ENCODE measurements at places on chromosomes 1 and 21.

DNA sequence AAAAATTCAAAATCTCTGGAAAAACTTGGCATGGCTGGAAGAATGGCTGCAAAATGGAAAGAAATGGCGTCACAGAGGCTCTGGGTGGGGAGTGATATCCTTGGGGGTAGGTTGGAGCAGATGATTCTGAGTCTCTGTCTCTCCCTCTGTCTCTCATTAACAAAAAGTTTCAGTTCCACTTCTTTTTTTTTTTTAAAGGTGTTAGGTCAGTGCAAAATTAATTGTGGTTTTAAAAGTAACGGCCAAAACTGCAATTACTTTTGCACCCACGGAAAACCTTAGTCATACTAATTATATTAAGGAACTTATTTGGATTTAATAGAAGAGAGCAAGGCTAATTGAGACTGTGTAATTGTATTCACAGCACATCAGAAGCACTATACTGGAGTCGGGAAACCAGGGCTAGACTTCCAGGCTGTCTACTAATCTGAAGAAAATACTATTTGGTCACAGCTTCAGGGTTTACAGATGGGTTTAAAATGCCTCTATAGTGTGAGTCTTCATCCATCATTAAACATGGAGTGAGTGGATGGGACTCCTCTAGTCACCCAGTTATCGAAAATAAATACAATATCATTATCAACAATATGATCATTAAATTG is 289.1 kb upstream of the PLD5 start:
- peak; percentile 22 for DNase-seq

DNA sequence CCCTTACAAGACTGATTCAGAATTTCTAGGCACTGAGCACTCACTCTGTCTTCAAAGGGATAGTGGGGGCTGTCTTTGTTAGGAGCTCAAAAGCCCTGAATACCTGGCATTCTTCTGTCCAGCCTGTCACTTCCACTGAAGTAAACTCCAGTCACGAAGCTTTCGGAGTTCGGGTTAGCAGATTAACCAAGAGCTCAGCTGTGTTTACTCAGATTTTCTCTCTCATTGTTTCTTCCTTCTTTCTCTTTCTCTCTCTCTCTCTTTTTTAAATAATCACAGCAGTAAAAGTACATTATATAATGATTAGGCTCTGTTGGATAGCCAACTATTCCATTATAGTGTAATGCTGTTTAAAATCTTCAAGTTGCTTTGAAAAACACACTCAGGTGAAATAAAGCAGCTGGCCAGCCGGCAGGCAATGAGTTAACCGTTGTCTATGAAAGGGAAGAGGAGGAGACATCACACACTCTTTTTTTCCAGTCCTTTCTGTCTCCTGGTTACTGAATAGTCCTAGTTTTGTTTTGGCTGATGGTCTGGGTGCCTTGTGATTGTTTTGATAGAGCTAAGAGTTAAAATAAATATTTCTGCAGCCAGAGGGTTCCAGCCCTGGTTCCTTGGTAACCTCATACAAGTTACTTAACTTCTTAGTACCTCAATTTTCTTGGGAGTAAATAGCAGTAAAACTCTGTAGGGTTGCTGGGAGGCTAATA is 89.8 kb downstream of the ADSS2 start:
- no peak for DNase-seq

- DNase-seq = no peak
Measured at GRCh38 chr1:160858097-160858496, 4.6 kb downstream of the CD244 start.

DNA sequence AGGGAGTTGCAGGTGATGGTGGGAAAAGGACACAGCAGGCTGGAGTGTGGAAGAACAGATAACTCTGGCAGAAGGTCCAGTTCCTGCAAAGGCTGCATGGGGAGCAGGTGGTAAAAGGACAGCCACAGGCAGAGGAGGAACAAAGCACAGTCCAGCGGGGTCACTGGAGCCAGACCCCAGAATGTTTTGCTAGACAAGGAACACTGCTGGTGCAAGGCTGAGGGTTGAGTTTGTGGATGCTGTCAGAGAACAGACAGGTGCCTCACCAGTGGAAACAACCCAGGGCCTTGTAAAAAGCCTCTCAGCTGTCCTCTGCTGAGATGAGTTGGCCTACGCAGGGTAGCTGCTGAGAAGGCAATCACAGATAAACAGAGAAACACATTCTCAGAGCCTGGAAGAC is 101.7 kb downstream of the SSBP3 start:
- no peak for DNase-seq

DNA sequence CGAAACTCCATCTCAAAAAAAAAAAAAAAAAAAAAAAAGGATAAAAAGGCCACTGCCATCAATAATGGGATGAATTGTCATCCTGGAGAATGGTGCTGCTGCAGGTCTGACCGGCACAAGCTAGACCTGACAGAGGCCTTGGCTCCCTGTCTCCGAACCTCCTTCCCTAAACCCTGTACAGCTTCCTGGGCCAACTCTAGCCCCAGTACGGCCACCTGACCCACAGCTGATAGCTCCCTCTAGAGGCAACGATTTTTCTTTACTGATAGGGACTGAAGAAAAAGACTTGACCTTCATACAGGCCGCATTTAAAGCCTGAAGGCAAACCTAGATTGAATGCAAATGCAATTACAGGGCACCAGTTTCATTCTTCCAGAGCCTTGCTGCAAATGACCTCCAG is 30.7 kb downstream of the NOL9 start:
- no peak for DNase-seq

DNA sequence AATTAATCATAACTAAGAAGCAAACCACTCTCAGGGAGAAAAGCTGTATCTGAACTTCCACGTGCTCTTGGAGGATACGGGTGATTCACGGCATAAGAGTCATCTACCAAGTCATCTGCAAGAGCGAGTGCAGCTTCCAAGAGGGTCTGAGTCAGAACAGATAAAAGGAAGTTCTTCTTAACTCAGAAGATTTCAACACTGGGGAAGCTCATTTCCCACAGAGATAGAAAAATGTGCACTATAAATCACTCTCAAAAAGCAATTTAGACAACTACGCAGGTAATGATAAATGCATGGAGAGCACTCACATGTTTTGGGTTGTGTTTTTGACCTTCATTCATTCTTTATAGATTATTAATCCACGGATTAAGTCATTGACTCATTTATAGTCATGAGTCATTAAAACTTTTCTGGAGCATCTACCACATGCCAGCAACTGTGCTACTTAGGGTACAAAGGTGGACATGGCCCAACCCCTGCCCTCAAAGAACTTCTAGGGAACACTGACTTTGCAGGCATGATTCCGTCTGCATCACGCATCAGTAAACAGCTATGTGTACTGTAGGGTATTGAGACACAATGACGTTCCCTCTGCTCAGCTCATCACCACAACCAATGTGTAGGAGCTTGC is 20.8 kb downstream of the KCNJ15 start:
- no peak for DNase-seq

- DNase-seq = no peak
Measured at GRCh38 chr1:51488372-51489050, 30.6 kb downstream of the EPS15 start.

GRCh38 chr1:96253246-96254035 is 468.1 kb upstream of the PTBP2 start:
- DNase-seq = no peak

DNA sequence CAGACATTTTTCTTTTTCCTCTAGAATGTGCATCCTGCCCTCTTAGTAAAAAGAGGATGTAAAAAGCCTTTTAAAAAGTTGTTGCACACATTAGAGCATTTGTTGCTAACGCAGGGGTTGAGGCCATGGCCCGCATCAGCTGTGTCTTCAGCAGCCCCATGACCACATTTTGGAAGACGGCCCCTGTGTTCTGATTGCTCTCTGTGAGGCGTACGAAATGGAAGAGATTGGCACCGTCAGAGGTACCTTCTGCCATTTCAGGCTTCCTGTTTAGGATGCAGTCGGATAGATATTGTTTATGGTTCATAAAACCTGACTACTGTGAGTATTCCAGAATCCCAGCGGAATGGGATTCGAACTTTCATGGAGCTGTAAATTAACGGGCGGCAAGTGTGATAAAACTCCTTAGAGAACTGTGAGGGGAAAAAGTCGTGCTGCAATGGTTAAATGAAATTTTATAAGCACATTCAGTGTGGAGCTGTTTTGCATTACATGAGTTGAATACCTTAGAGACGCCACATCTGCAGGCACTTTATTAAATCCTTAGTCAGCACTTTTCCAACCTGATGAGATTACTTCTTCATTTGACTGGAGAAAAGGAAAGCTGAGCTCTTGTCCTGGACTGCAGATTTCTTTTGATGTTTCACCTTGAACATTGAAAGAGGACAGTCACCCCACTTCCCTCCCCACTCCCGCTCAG is 273.9 kb downstream of the TM2D1 start:
- DNase-seq = no peak

All from GM19239 (cell line).